Endothelial cell (in vitro differentiated cells): ENCODE measurements at places on chromosomes 2 and 18. TPM values are rescaled to one million over a fixed set of nuclear protein-coding genes. Genes with fewer than 3 reads are reported as not detected.

COPS9 gene
- 165 TPM for total RNA-seq

AGXT gene
- not detected for total RNA-seq

FBLN7 gene
- total RNA-seq, result 0.36 TPM

- H3K27ac ChIP-seq, result no peak overlapping the region
- H3K4me3 ChIP-seq, result no peak overlapping the region
- H3K36me3 ChIP-seq, result no peaks in the 10 kb centered on the region
- H3K4me1 ChIP-seq, result peaks cover 9% of the 10 kb centered on the region
- no peaks in the 10 kb centered on the region for H3K27me3 ChIP-seq
- DNase-seq, result no peak
Measured at GRCh38 chr18:22391407-22392345, 26.0 kb downstream of the CTAGE1 start.

DNA sequence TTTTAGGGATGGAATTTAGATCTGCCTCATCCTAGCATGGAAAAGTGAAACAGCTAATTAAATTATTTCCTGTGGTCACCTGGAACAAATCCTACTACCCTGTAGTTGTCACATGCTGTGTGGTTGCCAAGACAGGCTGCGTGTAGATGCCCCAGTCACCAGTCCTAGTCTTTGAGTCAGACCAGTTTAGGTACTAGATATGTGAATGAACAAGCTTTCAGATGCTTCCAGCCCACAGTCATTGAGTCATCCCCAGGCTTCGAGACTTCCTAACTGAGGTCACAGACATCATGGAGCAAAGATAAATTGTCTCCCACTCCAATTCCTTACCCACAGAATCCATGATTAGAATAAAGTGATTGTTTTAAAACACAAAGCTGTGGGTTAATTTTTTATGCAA is 35.8 kb upstream of the GRB14 start:
- no peak for DNase-seq
- H3K27me3 ChIP-seq, result no peaks in the 10 kb centered on the region
- no peaks in the 10 kb centered on the region for H3K4me1 ChIP-seq

- DNase-seq, result no peak
- peaks cover 9% of the 10 kb centered on the region for H3K27me3 ChIP-seq
- peak overlapping the region; percentile 95 for H3K4me3 ChIP-seq
- peaks cover 53% of the 10 kb centered on the region for H3K4me1 ChIP-seq
- peak overlapping the region; percentile 74 for H3K27ac ChIP-seq
Measured at GRCh38 chr2:20448246-20448976, 1.5 kb downstream of the RHOB start.

GRCh38 chr2:166256896-166257295 is 118.8 kb downstream of the SCN9A start:
- no peak overlapping the region for H3K4me3 ChIP-seq
- no peaks in the 10 kb centered on the region for H3K4me1 ChIP-seq
- no peaks in the 10 kb centered on the region for H3K36me3 ChIP-seq
- H3K27me3 ChIP-seq, result no peaks in the 10 kb centered on the region
- no peak overlapping the region for H3K27ac ChIP-seq

DNA sequence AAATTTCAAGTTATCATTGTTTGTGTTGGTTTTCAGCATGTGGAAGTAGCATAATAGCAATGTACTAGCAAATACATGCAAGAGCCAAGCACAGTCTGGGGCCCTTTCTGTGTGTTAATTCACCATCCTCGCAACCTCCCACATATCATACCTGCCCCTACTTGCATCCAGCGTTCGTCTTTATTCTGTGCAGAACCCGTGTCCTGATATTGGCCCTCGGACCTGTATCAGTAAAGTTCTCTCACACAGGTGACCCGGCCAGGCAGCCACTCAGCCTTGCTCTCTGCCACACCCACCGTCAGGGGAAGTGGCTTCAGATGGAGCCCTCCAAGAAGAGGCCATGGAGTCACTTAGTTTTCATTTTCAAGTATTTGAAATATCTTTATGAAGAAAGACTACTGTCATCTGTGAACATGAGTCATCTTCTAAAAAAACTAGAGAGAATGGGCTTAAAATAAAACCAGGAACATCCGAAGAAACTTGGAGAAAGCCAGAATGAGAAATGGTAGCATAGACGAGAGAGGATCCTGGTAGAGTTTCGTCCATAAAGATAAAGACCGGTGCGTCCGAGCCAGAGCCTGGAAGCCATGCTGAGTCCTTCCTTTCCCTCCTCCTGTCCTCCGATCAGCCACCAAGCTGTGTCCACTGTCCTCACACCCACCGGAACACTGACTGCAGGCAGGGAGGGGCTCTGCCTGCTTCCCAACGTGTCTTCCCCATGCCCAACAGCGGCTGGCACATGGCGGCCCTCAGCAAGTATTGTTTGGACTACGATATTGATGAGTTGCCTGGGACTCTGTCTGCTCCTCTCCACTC is 57.3 kb upstream of the RPL31 start:
- H3K27me3 ChIP-seq, result peaks cover 4% of the 10 kb centered on the region
- DNase-seq, result no peak
- no peak overlapping the region for H3K4me3 ChIP-seq
